ENCODE measurements at places on chromosomes 2 and 18.

DNA sequence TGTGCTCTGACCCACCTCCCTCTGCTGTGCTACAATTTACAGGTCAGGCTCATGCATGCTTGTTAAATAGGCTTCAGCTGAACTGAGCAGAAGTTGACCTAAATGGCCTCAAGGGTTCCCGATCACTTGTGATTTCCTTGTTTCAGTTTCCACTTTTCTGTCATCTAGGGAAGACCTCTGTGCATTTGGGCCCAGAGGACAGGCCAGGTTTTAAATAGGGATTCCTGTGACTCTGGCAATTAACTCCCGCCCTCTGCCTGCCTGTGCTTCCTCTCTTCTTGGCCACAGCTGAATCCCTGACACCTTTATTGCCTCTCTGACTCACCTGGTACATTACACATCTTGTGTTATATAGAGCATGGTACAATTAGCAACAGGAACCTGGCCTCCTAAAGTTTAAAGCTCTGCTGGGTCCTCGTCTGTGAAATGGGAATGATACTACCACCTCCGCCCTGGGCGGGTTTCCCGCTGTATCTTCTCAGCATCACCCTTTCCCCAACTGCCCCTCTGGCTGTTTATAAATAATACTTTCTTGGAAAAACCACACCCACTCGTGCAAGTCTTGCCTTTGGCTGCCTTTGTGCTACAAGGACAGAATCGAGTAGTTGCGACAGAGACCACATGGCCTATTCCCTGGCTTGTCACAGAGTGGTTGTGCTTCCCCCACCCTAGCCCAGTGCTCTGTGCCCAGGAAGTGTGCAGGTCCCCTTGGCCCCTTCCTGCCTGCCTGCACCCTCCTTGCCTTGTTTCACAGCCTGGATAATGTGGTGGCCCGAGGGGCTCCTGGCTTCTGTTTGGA is 7.9 kb downstream of the CABLES1 start:
- no peak for DNase-seq

DNA sequence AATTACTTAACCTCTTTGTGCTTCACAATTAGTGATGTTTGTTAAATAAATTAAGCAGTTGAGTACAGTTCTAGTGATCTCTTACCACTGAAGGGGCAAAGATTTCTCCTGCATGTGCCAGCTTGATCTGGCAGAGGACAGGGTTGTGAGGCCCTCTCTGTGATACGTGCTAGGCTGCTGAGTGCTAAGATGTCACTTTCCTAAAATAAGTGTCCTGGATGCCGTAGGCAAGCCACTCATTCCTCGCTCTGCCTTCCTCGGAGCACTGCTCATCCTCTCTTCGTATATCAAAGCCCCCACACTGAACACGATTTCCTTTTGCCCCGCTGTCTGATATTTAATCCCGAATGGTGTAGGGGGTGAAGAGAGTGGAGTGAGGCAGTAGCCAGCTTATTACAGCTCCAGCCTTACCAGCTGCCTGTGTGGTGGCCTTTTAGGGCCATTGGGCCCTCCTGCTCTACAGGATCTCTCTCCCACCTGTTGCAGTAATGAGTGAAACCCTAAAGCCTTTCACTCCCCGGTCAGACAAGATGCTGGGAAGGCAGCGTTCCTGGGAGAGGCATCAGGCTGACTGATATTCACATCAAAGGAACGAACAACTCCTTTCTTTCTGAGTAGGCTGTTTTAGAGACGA is 40.5 kb downstream of the PTPRM start:
- DNase-seq, result no peak

GRCh38 chr2:86301711-86302202 is 35.7 kb downstream of the REEP1 start:
- no peak for DNase-seq

DNA sequence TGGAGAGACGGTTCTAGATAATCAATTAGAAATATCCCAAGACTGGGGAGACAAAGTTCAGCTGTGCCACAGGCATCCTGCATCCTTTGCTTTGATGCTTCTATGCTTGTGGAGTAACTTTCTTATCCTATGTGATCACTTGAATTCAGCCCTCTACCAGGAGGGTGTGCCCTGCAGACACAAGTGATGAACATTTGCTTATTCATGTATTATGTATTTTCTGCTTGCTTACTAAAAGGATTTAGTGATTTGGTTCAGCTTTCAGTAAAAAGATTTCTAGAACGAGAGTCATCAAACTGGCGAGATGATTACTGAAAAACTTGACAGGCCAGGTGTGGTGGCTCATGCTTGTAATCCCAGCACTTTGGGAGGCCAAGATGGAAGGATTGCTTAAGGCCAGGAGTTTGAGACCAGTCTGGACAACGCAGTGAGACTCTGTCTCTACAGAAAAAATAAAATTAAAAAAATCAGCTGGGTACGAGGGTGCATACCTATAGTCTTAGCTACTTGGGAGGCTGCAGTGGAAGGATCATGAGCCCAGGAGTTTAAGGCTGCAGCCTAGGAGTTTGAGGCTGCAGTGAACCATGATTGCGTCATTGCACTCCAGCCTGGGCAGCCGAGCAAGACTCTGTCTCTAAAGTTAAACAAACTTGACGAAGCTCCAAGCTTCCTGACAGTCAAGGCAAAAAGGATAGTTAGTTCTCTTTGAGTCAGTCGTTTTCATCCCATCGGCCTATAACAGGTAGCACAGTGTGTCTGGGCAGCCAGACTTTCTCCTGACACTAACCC is 13.3 kb downstream of the HK2 start:
- no peak for DNase-seq

DNA sequence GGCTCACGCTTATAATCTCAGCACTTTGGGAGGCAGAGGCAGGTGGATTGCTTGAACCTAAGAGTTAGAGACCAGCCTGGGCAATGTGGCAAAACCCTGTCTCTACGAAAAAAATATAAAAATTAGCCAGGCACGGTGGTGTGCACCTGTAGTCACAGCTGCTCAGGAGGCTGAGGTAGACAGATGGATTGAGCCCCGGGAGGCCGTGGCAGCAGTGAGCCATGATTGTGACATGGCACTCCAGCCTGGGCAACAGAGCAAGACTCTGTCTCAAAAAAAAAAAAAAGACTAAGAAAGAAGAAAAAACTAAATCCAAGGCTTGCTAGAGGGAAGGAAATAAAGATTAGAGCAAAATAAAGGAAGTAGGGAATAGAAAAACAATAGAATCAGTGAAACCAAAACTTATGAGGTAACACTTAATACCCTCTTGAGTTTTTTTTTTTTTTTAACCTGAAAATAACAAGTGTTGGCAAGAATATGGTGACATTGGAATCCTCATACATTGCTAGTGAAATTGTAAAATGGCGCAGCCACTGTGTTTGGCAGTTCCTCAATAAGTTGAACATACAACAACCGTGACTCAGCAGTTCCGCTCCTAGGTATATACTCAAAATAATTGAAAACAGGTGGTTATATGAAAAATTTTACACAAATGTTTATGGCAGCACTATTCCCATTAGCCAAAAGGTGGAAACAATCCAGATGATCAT is 85.2 kb downstream of the EML4 start:
- no peak for DNase-seq

GRCh38 chr2:138090330-138090729 is 126.1 kb downstream of the HNMT start:
- no peak for DNase-seq

Measured in left hindlimb (tissue), 1 donor.